ENCODE measurements at places on chromosomes 2 and 18.

DNA sequence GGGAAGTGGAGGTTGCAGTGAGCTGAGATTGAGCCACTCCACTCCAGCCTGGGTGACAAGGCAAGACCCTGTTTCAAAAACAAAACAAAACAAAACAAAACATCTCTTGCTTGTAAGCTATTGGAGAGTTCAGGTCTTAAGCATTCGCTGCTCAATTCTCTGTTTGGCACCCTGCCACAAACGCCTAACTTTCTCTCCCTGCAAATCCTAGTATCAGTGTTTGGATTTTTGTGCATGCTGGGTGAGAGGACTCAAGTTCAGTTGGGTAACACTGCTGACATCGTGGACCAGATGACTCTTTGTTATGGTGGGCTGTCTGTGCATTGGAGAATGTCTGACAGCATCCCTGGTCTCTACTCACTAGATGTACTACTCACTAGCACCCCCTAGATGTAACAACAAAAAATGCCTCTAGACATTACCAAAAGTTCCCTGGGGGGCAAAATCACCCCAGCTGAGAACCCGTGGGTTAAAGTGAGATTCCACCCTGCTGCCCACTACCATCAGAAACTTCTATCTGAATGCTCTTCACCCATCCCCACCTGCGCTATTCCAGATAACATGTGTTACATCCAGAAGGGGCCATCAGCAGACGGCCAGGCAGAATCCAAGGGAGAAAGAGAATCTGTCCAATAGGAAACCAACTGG is 50.9 kb downstream of the CACNB4 start:
- no peak for DNase-seq

- DNase-seq = no peak
Observed at GRCh38 chr2:145230546-145230945, 710.6 kb upstream of the ZEB2 start.

GRCh38 chr2:63772061-63772460 is 69.6 kb upstream of the UGP2 start:
- no peak for DNase-seq

- DNase-seq = no peak
Observed at GRCh38 chr2:222205136-222205535, 93.7 kb downstream of the PAX3 start.

DNA sequence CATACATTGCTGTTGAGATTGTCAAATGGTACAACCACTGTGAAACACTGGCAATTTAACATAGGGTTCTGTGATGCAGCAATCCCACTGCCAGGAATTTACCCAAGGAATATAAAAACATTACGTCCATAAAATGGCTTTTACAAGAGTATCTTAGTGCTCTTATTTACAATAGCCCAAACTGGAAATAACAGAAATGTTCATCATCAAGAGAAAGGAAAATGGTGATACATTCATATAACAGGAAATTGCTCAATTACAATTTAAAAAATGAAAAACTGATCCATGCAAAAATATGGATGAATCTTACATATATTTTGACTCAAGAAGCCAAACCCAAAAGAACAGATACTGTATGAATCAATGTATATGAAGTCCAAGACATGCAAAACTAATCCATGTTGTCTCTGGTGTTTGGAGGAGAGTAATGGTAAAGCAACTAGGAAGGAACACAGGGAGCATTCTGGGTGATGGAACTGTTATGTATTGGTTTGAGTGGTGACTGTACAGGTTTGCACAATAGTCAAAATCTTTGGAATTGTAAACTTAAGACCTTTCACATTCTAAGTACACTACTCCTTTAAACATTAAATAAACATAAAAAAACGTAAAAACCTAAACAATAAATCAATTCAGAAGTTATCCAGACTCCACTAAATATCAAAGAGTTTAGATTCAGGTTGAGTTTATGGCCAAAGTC is 104.8 kb upstream of the WDR75 start:
- no peak for DNase-seq

- DNase-seq = no peak
Observed at GRCh38 chr2:65436824-65437221, 4.4 kb upstream of the SPRED2 start.

DNA sequence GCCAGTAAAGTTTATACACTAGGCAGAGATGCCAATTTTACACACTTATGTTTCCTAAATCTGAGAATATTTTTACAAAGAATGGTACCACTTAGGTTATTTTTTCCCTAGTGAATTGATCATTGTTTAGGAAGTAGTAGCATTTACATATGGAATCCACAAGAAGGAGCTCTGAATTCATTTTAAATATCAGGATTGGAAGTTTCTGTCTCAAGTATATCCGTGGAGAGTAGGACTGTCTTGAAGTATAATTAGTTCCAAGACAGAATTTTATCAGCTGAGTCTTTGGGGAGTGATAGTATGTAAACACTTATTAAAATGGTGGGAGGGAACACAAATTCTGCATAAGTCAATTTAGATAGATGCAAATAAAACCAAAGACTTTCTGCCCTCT is 82.3 kb upstream of the FAM98A start:
- no peak for DNase-seq

DNA sequence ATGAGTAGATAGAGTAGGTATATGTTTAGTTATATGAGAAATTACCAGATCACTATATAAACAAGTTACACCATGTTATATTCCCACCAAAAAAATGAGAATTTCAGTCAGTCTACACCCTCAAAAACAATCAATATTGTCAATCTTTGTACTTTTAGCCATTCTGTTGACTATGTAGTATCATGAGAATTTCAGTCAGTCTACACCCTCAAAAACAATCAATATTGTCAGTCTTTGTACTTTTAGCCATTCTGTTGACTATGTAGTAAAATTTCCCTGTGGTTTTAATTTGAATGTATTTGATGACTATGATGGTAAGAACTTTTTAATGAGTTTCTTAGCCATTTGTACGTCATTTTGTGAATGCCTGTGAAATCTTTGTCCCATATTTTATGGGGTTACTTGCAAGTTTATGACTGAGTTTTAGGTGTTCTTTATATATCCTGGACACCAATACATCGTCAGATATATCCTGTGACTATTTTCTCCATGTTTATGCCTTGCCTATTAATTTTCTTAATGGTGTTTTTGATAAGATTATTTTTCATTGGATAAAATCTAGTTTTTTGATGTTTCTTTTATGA is 528.4 kb upstream of the SPHKAP start:
- DNase-seq = no peak

DNA sequence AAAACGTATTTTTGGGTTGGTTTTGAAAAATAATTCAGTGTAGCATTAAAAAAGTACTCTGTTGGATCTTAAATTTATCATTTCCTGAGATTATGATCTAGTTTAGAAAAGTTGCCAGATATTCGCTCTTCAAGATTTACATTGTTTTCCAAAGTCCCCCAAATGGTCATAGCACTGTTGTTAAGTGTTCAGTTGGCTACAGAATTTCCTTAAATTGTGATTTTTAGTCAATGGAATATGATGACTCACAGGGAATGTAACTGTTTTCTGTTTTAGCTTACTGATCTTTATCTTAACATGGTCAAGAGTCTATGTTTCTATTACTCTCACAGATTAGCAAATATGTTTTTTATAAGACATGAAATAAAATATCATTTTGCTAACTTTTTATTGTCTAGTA is 23.2 kb downstream of the PLCL1 start:
- no peak for DNase-seq

- DNase-seq = no peak
Observed at GRCh38 chr18:57008001-57008686, 138.7 kb upstream of the BOD1L2 start.

DNA sequence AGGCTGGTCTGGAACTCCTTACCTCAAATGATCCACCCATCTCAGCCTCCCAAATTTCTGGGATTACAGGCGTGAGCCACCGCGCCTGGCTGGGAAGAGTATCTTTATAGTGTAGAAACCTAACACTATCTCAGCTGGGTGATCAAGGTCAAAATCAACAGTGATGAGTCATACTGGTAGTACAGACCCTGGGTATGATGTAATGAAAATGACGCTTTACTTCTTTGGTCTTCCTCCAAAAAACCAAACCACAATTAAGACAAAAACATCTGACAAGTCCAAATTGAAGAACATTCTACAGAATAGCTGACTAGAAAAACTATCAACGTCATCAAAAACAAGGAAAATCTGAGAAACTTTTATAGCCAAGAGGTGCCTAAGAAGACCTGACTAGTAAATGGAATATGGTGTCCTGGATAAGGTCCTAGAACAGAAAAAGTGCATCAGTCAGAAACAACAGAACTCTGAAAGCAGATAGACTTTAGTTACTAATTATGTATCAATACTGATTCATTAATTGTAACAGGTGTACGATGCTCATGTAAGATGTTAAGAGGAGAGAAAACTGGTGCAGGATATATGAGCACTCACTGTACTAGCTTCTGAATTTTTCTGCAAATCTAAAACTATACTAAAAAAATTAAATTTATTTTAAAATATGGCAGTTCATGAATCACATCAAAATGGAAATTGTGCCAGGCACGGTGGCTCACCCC is 25.4 kb downstream of the PDCL3 start:
- DNase-seq = no peak

DNA sequence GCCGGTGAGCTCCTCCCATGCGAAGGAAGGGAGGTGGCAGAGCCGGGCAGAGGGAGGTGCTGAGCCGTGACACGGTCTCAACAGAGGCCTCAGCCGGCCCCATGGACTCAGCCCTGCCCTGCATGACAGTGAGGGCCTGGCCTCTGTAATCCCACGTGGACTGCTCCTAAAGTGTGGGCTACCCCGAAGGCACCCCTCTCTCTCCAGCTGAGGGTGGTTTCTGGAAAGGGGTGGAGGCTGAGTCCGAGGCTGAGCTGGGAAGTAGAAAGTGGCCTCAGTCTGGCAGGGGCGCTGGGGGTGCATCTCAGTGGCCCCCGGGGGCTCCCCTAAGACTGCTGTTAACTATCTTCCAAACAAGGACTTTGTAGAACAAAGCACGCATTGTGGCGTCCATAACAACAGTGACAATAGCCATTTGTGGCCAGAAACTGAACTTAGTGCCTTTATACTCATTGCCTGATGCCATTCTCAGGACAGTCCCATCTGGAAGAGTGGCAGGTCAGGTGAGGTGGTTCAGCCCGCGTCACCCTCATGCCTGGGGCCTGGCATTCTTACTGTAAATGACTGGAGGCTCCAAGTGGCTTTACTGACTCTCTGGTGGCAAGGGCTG is 192.4 kb downstream of the TWIST2 start:
- no peak for DNase-seq

GRCh38 chr18:57051657-57052044 is 95.2 kb upstream of the BOD1L2 start:
- no peak for DNase-seq

DNA sequence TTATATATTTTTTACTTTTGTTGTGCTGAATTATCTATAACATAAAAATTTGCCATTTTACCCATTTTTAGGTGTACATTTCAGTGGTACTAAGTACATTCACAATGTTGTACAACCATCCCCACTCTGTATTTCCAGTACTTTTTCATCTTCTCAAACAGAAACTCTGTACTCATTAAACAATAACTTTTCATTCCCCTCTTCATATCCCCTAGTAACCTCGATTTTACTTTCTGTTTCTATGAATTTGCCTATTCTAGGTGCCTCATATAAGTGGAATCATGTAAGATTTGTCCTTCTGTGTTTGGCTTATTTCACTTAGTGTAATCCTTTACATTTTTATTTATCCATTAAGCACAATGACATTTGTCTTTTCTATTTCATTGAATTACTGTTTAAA is 51.3 kb downstream of the GTF2A1L start:
- DNase-seq = no peak

GRCh38 chr18:2997846-2998564 is 14.9 kb downstream of the LPIN2 start:
- no peak for DNase-seq

DNA sequence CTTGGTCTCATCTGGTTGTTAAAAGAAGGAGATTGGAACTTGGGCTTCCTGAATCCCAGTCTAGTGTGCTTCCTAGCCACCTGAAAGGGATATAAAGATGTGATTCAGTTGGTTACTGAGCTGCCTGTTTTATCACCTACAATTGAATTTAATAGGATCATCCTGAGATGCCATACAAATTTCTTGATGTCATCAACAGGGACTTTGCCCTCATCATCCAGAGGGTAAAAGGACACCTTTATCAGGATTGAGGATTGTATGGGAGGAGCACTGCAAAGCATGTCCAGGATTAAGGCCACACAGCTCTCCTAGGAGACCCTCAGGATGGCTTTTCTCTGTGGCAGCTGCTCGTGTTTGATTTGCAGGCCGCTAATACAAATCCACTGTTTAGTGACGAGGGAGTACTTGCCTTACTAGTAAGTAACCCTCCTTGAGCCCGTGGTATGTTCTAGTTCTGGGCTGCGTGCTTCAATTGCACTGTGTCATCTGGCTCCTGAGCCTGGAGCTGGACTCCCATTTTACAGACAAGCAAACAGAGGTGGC is 28.6 kb downstream of the SH3RF3 start:
- no peak for DNase-seq

GRCh38 chr2:174344716-174345461 is 10.1 kb downstream of the SP9 start:
- no peak for DNase-seq

- DNase-seq = no peak
Observed at GRCh38 chr2:70088598-70089219, 1.4 kb downstream of the PCBP1 start.

DNA sequence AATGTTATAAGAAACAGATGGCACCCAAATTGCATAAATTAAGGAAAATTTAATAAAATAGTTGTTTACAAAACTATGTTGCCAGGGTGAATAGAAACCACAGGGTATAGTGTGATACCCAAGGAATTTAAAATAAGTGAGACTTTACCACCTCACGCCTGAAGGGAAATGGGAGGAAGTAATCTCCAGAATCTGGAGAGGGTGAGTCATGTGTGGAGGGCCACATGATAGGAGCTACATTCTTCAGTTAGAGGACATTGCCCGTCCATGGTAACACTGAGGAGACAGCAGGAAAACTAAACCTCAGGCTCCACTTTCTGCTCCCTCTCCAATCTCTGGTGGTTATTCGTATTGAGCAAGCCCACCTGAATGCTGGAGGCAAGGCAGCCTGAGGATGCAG is 97.2 kb upstream of the NXPH2 start:
- no peak for DNase-seq

DNA sequence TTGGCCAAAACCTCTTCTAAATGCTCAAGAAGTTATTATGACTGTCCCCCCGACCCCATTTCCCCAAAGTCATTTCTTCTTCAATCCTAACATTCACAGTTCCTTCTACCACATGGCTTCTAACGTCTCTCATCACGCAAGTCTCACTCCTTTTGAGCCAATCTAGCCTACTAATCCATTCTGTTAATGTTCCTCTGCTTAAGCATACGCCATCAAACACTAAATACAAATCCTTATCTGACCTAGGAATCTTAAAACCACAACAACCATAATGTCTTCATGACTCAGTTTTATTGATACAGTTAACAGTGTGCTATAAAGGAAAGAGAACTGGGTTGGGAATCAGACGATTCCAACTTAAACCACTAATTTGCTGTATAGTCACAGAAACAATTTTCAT is 23.9 kb downstream of the HNRNPLL start:
- no peak for DNase-seq

- DNase-seq = no peak
Observed at GRCh38 chr2:241483305-241483704, 25.1 kb downstream of the STK25 start.

GRCh38 chr2:71460595-71461303 is 7.4 kb downstream of the DYSF start:
- DNase-seq = no peak
